ENCODE measurements at places on chromosomes 5 and 9.

GRCh38 chr9:128081056-128081455 is 13.0 kb downstream of the SLC25A25 start:
- no peak for DNase-seq

DNA sequence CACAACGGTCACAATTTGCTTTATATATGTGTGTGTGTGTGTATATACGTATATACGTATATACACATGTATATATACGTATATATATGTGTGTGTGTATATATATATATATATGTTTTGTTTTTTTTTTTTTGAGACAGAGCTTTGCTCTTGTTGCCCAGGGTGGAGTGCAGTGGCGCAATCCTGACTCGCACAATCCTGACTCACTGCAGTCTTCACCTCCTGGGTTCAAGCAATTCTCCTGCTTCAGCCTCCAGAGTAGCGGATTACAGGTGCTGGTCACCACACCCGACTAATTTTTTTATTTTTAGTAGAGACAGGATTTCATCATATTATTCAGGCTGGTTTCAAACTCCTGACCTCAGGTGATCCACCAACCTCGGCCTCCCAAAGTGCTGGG is 3.1 kb downstream of the RNF38 start:
- no peak for DNase-seq

DNA sequence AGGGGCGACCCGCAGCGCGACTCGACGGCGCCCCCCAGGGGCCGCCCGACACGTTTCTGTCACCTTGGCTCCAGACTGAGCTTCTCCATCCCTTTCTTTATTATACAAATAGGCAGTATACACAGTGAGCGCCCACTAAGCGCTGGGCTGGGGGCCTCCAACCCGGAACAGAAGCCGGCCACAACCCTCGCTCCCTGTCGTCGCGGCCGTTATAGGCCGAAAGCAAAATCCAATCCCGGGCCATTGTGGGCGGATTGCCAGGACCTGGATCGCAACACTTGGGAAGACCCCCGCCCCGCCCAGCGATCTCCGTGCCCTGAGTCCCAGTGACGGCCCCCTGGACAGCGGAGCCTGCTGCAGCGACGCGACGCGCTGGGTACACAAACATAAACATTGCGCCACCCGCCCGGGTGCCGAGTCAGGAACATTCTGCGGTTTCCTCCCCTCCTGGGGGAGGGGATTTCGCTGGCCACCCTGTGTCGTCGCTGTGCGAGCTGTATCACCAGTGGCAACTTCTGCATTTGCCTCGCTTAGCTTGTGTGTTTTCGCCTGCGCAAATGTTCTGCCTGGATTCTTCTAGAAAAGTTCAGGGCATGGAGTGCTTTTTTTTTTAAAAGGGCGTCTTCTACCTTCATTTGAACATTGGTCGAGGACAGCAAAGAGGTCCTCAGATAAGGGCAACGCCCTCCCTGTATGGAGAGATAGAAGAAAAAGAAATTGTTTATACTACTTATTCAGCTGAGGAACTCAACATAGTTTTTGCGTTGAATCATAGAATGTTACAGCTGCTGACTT is 1.3 kb upstream of the DUSP1 start:
- DNase-seq: no peak

GRCh38 chr9:16801871-16802466 is 68.5 kb downstream of the BNC2 start:
- no peak for DNase-seq

DNA sequence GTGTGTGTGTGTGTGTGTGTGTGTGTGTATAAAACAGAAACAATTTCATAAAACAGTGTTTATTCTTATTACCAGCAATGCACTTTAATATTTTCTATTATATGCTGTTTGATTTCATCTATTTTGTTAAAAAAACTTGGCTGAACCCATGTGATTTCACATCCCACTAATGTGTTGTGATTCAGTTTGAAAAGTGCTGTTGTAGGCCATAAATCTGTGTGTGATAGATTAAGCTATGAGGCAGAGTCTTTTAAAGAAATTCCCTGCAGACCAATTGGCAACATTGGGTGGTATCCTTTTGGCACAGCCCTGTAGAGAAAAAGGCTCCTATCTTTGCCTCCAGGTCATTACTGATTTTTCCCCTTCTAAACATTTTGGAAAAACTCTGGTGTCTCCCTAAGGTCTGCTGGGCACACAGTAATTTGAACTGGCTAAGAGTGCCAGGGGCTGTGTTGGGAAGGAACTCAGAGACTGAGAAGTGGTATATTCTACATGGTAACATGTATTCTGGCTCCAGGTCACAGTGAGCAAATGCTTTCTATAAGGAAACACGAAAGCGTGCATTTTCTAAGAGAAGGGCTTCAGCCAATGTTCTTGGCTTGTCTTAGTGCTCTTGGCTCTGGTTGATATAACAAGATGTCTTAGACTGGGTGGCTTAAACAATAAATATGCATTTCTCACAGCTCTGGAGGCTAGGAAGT is 4.5 kb downstream of the CAMK4 start:
- DNase-seq: no peak

DNA sequence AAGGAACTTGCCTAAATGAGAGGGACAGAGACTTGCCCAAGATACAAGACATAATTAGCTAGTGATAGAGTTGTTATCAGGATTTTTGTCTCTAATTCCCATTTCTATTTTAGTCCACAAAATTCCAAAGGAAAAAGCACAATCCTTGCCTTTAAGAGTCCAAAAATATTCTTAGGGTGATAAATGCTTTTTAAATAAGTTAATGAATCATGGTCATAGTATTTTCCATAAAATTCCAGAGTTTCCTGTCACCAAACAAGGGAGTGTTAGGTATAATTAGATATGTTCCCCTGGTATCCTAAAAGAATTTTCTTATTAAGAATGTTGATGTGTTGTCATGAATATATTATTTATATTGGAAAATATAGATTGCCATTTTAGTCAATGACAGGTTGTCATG is 21.8 kb upstream of the CEP72 start:
- no peak for DNase-seq

DNA sequence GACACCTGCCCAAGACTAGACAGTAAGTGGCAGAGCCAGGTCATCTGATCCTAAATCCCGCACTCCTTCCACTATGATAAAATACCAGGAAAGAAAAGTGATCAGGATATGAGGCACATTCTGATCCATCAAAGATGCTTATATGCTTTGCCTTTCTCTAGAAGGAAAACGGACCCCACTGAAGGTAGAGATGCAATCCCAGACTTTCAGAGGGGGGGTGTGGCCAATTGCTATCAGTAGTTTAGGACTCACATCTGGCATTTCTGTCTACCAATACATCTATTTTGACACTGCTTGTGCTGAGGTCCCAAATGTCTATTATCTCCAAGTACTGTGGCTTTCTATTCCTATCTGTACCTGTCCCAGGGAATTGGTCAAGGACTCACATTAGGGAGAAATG is 1.7 kb downstream of the TRIM52 start:
- no peak for DNase-seq
